ENCODE measurements at places on chromosomes 1 and 21.

DNA sequence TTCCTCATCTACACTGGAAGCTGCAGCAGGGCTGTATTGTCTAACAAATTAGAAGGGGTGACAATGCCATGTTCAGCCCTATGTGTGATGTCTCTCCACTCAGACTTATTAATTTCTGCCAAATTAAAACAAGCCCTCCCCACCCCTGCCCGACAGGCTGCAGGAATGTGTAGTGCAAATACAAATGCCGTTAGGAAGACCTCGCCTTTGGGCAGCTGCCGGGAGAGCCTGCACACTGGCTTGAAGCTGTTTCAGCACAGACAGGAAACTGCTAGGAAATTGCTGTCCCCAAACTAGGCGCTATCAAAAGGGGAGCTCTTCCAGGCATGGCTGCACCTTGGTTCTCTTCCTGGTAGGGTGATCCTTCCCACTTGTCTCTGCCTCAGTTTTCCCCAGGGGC is 135.2 kb downstream of the ELAVL4 start:
- no peak for DNase-seq

DNA sequence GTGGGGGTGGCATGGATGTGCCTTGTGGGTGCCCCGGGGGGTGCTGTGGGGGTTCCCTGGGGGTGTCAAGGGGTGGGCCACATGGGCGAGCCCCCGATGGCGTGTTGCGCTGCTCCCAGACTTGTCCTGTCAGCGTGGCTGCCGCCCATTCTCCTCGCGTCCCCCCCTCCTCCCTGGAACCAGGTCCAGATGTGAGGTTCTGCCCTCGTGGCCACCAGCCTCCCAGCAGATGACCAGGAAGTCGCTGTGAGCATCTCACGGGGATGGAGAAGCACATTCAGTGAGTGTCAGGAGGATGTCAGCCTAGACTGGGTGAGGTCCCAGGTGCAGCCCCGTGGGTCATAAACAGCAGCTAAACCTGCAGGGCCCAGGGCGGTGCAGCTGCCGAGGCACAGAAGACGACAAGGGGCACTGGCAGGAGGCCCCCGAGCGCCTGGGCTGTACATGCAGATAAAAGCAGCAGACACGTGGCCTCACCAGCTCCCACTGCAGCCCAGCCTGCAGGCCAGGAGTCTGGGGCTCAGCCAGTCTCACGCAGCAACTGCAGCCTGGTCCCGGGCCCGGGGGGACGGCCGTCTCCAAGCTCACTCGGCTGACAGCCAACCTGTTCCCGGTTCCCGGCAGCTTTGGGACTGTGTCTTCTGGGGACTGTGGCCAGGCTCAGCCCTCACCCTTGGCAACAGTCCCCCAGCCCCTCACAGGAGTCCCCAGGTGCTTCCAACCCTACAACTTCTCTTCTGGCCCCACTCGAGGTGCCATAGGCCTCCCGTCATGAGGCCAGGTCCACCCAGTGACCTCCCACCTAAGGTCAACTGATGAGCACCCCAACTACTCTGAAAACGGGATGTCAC is 17.5 kb upstream of the COL6A2 start:
- DNase-seq, result no peak

- DNase-seq, result peak; percentile 44
These were observed 61.4 kb upstream of the LRRN2 start for GRCh38 chr1:204746838-204747442.

GRCh38 chr1:4585216-4585615 is 69.2 kb upstream of the AJAP1 start:
- DNase-seq, result peak; percentile 58

DNA sequence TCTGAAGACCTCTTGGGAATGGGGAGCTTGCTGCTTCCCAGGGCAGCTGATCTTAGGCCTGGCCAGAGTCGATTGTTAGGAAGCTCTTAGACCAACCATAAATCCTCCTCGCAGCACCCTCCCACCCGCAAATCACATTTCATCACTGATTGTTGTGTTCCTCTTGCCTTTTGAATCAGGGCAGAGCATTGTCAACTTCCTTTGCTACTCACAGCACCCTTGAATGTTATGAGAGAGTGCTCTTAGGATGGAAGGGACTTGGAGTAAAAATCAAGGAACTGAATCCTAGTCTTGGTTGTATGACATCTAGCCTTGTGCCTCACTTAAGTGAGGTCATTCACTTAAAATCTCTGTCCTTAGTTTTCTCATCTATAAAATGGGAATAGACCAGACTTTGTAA is 3.0 kb downstream of the VASH2 start:
- no peak for DNase-seq

DNA sequence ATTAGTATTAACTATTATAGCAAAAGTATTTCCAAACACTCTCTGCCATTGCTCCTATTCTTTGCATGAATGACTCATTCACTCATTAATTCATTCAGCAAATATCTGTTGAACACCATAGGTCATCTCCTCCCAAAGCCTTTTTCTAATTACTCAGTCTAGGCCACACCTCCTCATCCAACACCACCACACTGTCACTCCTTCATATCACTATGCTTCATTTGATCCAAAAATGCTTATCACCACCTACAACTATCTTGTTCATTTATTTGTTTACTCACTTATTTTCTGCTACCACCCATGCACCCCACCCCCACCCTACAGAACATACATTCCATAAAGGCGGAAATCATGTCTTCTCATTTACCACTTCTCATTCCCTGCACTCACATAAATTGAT is 94.4 kb upstream of the TNFSF4 start:
- DNase-seq, result no peak

GRCh38 chr1:162197041-162197531 is 127.6 kb downstream of the NOS1AP start:
- no peak for DNase-seq

GRCh38 chr1:54499097-54499359 is 49.0 kb upstream of the ACOT11 start:
- no peak for DNase-seq
